CD4-positive, alpha-beta T cell treated with Interleukin-4 for 1 hour (primary cell): ENCODE measurements at places on chromosomes 6 and 20.

DNA sequence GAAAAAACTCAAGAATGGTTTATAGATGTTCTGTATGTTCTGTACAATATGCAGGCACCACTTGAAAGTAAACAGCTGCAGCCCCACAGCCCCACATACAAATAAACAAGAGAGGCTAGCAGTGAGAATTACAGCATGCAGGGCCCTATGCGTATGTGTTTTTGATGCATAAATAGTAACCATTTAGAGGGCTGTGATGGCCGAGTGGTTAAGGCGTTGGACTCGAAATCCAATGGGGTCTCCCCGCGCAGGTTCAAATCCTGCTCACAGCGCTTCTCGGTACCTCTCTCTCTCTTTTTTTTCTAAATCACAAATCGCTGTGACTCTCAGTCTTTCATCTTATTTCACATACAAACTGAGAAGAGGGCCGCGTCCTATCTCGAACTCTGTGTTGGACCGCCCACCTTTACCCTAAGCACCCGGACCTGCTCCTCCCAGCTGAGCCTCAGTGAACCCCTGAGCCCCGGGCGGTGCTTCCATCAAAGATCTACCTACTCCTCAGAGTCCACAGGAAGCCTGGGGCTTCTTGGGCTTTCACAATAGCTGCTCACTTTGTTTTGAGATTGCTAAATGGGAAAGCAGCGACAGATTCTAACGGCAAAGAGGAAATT lies 37.7 kb upstream of the PRSS16 start:
- DNase-seq, result no peak

DNA sequence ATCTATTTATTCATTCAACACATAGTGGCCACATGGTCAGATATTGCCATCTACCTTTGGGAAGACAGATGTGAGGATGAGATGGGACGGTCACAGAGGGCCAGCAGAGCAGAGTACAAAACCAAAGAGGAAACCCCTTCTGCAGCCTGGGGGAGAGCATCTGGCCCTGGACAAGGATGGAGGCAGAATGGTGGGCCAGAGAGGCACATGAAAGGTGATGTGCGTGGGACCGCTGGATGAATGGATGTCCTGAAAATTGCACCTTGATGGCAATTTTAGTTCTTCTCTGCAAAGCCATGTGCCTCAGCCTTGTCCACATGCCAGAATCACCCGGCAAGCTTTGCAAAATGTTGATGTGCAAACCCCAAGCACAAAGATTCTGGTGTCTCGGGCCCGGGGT lies 77.4 kb upstream of the CD93 start:
- no peak for DNase-seq

GRCh38 chr6:20722455-20722854 lies 188.2 kb downstream of the CDKAL1 start:
- DNase-seq, result no peak

DNA sequence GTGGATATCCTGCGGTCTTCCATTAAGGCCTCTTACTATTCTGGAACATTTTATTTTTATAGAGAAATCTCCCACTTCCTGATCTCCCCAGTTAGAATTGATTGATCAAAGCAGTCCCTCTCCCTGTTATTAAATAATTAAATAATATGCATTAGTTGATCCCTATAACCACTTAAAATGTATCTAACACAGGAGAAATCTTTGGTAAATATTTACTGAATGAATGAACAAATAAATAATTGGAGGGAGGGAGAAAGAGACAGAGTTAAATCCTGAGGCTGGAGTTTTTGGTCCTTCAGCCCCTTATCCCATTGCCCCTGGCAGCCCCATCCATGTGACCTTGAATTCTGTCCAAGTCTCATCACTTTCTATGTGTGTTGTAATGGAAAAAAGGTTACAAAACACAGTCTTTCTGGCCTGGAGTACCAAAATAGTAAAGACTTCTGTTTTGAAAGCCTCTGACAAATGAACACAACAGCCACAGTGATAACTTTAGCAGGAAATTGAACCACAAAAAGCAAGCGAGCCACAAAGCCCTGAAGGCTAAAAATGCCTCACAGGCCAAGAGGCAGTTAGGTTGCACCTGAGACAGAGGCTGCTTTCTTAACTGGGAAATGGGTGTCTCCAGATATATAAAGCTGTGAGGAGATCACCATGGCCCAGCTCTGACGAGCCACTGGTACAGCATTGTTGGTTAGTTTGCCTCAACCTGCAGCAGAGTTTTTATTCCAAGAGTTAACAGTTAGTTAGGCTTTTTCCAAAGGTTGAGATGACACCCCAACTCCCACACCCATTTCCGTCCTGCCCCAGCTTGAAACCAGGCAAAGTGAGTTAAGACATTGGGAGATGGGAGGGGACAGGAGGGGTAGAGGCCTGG lies 11.3 kb downstream of the NT5E start:
- DNase-seq, result peak; percentile 44

DNA sequence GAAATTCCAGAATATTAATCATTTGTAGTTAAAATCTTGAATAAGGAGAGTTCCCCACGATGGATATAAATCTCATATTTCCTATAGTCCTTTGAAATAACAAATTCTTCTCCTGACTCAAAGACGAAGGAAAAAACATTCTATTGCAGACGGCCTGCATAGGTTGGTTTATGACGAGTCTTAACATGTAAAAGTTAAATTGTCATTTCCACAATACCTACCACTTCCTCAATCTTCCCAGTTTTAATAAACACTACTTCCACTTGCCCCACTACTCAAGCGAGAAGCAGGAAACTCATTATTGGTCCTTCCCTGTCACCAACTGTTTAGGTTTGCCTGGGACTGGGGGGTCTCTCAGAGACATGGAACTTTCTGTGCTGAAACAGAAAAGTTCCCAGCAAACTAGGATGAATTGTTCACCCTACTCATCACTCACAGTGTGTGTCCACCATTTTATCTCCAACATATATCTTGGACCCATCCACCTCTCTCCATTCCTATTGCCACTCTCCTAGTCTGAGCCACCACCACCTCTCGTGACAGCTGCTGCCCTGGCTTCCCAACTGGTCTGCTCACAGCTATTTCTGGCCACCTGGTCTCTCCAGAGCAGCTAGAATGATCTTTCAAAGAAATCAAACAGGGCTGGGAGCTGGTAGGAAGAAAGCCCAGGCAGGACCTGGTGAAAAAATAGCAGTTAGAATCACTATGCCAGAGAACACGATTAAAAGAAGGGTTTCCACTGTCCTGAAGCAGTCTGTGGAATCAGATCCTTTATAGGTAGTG lies 15.1 kb upstream of the ZSCAN9 start:
- DNase-seq, result no peak

DNA sequence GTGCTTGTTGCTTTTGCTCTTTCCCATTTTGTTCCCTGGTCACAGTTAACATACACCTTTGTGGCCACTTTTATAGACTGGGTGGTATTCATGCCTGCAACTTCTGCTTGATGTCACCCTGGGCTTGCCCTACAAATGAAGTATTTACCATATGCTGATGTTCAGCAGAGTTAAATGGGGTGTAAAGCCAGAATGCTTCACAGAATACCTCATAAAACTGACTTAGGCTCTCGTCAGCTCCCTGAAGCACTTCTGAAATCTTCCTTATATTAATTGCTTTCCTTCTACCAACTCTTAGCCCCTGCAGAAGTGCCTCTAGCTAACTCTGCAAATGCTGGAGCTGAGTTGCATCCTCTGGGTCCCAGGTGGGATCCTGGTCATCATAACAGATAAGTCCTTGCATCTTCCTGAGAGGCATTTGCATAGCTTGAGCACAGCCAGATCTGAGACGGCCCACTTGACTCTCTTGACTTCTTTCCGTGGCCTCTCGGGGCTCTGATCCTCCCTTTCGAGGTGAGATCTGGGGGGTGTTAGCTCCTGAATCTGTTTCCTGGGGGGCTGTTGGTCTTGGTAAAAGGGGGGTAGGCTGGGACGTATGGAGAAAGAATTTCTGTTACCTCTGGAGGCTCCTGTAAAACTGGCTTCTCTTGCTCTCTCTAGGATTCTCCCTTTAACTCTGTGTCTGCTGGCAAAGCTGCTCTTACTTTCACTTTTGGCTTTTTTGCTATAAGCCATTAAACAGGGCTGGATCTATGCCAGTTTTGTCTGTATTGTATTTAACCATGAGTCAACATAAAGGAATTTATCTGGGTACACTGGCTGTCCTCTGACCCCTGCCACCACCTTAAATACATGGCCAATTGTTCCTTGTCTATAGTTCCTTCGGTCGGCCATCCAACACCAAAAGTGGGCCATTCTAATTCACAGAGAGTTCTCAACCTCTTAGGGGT lies 223.0 kb upstream of the SYNCRIP start:
- no peak for DNase-seq

- DNase-seq, result no peak
Measured at GRCh38 chr20:4688305-4688704, 33.4 kb upstream of the PRND start.

DNA sequence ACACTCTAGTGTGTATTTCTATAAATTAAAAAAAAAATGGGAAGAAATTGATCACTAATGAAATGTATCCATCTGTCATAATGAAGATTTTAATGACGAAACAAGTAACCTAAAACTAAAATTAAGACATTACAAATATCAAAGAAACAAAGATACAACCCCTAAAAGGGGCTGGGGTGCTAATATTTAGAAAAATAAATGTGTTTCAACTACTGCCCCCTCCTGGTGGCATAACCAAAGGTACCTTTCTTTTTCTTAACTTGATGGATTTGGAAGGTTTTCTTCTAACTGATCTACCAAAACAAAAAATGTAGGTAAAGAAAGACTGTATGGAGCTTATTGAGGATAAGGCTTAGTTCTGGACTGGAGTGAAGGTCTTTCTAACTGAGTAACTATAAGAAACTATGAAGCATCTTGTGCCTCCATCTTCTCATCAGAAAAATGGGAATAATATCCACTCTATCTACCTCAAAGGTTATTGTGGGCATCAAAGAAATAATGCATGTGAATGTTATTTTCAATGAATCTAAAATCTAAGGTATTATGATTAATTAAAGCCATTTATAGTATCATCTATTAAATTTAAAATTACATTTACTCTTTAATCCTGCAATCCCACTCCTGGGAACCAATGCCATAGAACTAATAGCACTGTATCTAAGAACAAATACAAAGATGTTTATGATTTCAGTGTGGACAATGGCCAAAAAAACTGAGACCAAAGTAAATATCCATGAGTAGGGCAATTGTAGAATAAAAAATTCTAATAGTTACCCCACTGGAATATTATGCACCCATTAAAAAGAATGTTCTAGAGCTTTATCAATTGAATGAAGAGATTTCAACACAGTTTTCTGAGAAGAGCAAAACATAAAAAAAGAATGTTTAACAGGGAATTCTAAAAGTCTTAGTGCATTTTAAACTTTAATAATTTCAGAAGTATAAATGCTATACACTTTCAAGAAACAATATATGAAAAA lies 117.2 kb downstream of the BACH2 start:
- DNase-seq, result peak; percentile 44

DNA sequence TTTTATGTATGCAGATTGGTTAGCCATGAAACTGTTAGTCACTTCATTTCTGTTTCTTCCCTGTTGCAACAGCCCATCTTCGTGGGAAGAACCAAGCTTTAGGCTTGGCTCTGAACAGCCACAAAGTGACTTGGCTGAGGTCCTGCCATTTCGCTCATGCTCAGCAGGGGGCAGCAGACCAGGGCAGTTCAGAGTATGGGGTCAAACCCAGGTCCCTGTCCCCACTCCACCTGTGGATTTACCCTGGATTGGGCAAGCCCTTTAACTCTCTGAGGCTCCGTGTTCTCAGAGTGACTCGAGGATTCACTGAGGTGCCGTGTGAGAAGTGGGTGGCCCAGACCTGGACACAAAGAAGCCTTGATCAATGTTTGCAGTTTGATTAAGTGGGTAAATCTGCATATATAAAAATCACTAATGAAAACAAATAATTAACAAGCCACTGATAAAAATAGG lies 19.8 kb upstream of the MAP1LC3A start:
- DNase-seq, result peak; percentile 57
